Left ventricle myocardium superior (tissue), 1 donor: ENCODE measurements at places on chromosomes 7 and 10. TPM values are rescaled to one million over a fixed set of nuclear protein-coding genes. Genes with fewer than 3 reads are reported as not detected.
A peak's percentile ranks its signal among the peaks of the same experiment; 100 is the strongest.

GRCh38 chr7:8938044-8938805, 504.8 kb downstream of the NXPH1 start:
- no peak for DNase-seq

DNA sequence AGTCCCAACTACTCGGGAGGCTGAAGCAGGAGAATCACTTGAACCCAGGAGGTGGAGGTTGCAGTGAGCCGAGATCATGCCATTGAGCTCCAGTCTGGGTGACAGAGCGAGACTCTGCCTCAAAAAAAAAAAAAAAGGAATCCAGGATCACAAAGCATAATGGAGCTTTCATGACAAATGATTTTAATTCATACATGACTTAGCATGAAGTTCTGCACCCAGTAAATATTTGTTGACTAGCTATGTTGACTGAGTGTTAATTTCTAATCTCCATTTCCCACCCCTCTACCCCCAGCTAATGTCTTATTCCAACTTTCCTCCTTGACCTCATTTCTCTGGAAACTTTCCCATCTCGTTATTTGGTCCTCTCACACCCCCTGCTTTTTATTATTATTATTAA, 53.3 kb downstream of the ATOH7 start:
- no peak for DNase-seq

The ODAD2 gene
- 0.42 TPM for total RNA-seq

The CDC14C gene
- total RNA-seq = not detected

The C1GALT1 gene
- 19.4 TPM for total RNA-seq

DNA sequence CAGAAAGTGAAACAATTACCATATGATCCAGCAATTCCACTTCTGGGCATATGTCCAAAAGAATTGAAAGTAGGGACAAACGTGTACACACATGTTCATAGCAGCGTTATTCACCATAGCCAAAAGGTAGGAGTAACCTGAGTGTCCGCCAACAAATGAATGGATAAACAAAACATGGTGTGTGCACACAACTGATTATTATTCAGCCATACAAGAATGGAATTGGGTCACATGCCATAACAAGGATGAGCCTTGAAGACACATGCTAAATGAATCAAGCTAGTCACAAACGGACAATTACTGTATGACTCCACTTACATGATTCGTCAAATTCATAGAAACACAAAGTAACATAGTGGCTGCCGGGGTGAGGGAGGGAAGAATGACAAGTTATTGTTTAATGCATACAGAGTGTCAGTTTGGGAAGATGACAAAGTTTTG, 4.1 kb upstream of the OIT3 start:
- no peak for DNase-seq

The PRKG1 gene
- 24.9 TPM for total RNA-seq

GRCh38 chr7:155508376-155509358, 37.7 kb downstream of the CNPY1 start:
- no peak for DNase-seq

DNA sequence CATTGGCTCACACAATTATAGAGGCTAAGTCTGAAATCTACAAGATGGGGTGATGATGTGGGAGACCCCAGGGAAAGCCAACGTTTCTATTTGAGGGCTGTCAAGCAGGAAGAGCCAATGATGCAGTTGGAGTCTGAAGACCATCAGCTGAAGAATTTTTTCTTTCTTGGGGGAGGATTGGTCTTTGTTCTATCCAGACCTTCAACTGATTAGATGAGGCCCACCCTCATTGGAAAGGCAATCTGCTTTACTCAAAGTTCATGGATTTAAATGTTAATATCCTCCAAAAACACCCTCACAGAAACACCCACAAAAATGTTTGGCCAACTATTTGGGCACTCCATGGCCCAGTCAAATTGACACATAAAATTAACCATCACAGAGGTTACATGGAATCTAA, 44.3 kb upstream of the DNAJC1 start:
- no peak for DNase-seq

GRCh38 chr10:103103989-103104388, 89.1 kb downstream of the NT5C2 start:
- no peak for DNase-seq

The UBTD1 gene
- total RNA-seq = 28.1 TPM

DNA sequence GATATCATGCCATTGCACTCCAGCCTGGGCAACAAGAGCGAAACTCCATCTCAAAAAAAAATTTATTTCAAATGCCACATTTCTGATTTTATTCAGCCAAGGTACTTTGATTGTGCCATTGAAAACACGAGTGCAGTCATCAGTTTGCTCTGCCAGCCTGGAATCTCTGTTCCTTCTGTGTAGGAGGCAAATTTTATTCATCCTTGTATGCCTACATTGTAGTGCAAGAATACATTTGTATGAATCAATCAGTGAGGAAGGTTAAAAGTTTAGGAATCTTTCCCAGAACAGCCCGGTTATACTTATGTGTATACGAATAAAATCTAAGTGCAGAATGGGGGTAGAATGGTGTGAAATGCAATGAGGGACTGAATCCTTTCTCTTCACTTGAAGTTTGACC, 886 bp upstream of the TET1 start:
- no peak for DNase-seq

- DNase-seq = no peak
These were observed 60.2 kb downstream of the SGCE start for GRCh38 chr7:94595717-94596116.

- DNase-seq = no peak
These were observed 124.5 kb downstream of the TMEM168 start for GRCh38 chr7:112665709-112666108.

DNA sequence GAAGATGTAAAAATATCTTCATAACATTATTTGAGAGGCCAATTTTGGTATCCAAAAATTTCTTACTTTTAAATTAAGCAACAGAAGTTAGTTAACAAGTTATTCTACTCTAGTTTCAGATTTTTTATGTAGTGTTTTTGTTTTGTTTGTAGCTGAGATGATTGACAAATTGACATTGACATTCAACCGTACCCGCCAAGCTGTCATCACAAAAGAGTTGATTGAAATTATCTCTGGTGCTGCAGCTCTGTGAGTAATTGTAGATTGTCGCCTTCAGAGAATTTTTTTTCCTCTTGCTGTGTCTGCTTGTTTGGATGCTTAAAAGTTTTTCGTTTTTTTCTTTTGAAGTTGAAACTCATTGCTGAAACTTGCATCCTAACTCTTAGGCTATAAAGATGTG, 14.6 kb downstream of the ATP5F1C start:
- no peak for DNase-seq

- no peak for DNase-seq
These were observed 58.4 kb downstream of the JCAD start for GRCh38 chr10:30000802-30001571.

DNA sequence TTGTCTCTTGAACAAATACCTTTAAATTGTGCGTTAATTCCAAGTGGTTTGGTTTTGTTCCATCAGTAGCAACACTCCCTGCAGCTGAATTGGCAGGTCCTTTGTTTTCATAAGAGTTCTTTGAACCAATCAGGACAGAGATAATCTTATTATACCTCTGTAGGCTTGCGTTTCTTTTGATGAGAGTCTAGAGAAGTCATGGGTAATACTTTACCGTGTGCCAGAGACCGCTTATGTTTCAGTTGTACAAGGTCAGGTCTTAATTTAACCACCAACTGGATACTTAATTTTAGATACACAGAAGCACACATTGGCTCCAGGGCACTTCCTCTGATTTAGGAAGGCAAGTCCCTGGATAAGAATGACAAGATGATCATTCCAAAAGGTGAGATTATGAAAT, at the start of gene ASB15:
ASB15 (plus strand) TSS at position 292 of the 400 bp plus-strand sequence. CDS start 12,682 bp downstream, outside the sequence.
- DNase-seq = no peak

GRCh38 chr10:110208614-110209453, 1.4 kb downstream of the MXI1 start:
- DNase-seq = peak; percentile 66

DNA sequence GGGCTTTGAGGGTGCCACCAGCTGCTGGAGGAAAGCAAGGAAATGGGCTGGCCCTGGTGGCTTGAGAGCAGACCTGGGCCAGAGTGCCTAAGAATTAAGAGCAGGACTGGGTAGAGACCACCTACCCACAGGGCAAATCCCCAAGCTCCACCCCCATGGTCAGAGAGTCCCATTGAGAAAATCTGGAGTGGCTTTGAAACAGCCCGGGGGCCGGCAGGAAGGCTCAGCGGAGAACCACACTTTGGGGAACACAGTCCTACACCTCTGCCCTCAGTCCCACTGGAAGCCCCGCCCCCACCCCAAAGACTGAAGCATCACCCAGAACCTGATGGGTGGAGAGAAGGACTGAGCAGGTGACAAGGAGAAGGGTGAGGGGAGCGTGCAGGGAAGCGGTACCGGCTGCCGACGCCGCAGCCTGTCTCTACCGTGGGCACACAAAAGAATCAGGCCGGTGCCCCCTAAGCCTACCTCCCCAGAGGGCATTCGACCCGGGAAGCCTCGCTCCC, 3.6 kb downstream of the SMARCD3 start:
- DNase-seq = no peak

- no peak for DNase-seq
These were observed 19.2 kb downstream of the SFTPA1 start for GRCh38 chr10:79629955-79630327.

DNA sequence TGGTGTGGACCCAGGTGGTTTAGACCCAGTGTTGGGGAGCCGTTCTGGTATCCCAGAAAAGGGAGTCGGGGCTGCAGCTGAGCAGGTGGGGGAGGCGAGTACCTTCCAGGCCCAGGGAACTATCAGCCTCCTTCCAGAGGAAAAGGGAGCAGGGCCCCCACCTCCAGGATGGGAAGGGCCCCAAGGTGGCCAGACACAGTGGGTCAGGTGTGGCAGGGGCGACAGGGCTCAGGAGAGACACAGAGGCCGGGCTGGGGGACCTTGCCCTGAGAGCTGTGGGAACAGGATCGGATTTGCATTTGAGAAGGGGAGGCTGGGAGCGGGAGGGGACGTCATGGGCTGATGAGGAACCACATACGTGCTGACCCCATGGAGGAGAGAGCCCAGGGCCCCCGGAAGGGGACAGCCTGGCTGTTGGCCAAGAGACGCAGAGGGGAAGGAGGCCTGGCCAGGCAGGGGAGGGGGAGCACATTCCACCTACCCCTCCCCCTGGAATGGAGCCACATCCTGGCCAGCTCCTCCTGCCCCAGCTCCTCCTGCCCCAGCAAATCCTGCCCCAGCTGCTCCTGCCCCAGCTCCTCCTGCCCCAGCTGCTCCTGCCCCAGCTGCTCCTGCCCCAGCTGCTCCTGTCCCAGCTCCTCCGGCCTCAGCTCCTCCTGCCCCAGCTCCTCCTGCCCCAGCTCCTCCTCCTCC, 9.7 kb upstream of the TTYH3 start:
- no peak for DNase-seq

GRCh38 chr10:112274831-112275230, 8.4 kb upstream of the TECTB start:
- DNase-seq = no peak

- no peak for DNase-seq
These were observed 350.0 kb downstream of the CRPPA start for GRCh38 chr7:16071246-16071857.

DNA sequence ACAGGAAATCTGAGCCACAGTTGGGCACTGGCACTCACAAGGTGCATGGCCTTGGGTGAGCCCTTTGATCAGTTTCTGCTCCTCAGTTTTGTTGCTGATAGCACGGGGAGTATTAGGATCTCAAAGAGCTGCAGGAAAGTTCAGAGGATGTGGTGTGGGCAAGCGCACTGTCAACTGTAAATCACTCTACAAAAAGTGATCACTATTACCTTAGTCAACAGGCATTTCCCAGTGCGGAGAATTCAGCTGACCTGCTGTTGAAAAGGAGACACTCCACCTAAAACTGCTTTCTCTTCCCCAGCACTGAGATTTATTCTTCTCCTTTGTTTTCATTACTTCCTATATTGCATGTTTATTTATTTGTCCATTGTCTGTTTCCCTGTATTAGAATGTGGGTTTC, 331.0 kb downstream of the PRPF18 start:
- DNase-seq = no peak

DNA sequence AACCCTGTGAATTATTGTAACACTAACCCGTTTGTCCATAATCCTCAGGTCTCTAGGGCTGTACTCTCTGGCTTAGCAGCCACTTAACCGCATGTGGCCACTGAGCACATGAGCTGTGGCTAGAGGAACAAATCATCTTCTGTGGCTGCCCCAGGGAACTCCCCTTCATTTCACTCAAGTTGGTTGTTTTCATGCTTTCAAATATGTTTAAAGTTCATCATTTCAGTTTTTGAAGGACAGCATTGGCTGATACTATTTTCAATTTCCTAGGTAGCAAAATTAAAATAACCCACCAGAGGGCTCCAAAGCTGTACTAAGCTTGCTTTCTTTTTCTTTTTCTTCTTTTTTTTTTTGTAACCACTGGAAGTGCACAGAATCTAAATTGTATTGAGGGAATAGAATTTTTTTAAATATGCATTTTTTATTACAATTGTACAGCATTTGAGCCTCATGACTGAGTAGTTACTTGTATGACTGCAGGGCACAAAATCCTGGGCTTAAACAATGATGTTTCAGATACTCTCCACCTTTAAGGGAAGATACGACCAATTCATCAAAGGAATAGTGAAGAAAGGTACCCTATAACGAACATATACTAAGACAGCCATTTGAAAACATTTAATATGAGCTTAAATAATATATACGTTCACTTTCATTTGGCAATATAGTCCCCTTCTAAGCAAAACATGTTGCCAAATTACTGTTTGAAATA, 38.6 kb downstream of the MRC1 start:
- no peak for DNase-seq

The CYP26A1 gene
- not detected for total RNA-seq
